KG1 (cell line): ENCODE measurements at places on chromosomes 11 and 22.

DNA sequence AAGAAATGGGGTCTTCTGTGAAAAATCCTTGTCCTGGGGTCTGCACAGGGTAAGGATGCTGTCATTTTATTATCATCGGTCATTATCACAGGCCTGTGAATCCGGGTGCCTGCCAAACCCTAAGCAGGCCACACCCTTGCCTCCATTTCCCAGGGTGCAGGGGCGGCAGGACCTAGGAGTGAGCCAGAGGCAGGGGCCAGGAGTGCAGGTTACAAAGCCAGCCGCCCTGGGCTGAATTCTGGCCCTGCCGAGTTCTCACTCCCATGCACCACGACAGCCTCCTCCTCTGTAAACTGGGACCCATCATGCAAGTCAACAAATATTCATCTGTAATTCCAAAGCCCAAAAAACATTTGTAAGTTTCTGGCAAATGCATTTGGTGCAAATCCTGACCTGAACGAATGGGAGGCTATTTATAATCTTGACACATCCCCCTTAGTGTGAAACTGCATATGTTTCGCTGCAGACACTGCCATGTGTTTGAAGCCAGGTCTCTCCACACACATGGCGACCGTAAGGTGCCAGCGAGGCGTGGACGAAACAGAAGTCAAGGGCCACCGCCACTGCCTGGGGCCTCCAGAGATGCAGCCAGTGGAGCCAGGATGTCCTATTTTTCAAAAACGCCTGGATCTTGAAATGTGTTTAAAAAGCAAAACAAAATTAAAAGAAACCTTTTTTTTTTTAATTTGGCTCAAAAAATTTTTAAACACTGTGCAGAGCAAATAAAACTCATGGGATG lies 6.7 kb downstream of the CD5 start:
- no peak for DNase-seq

- DNase-seq = no peak
Observed at GRCh38 chr11:77141034-77141433, 13.0 kb downstream of the MYO7A start.

- DNase-seq = no peak
Observed at GRCh38 chr11:116267146-116267545, 505.6 kb downstream of the BUD13 start.

DNA sequence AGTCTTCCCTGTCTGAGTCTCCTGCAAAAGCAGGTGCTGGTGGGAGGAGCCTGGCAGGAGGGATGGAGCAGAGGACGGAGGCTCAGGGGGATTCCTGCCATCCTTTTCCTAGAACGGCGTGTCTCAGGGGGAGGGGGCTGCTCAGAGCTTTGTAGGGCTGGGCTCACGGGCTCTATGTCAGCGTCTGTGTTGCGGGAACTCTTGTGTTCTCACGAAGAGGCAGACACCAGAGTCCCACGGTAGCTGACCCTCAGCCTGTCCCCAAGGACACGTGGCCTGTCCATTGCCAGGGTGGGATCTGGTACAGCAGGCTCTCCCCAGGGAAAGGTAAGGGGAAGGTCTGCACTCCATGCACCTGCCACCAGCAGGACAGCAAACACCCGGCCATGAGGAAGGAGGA lies 1505.2 kb downstream of the TBC1D22A start:
- no peak for DNase-seq

DNA sequence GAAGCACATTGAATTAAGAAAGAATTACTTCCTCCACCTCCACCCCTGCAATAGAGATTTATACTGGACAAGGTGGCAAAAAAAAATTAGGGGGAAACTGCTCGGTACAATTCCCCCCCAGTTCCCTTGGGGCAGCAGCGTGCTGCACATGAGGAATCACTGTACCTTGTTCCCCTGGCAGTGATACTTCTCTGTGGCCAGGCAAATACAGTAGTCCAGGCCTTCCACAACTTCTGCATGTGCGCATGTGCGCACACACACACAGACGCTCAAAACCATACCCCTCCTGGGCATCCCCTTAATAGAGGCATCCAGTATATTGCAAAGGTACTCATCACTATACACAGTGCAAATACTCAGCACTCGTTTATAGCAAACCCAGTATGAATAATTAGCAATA lies 68.9 kb downstream of the ARFGAP2 start:
- DNase-seq = no peak

- no peak for DNase-seq
Observed at GRCh38 chr11:2378527-2379210, 1.6 kb downstream of the CD81 start.
